Lower lobe of right lung (tissue), 2 donors: ENCODE measurements at places on chromosomes 1 and 21. TPM values are rescaled to one million over a fixed set of nuclear protein-coding genes. Genes with fewer than 3 reads are reported as not detected.

HES3 gene
- not detected for total RNA-seq

TIE1 gene
- 48.5 TPM for total RNA-seq

COL6A2 gene
- 227 TPM for total RNA-seq

OR14K1 gene
- not detected for total RNA-seq

IVL gene
- 0.24 TPM for total RNA-seq

OVAAL gene
- not detected for total RNA-seq

NPR1 gene
- total RNA-seq: 58.8 TPM

TEX38 gene
- total RNA-seq: not detected

FCGR3A gene
- 323 TPM for total RNA-seq
